HFF-Myc (cell line): ENCODE measurements at places on chromosomes 3 and 15.
A peak's percentile ranks its signal among the peaks of the same experiment; 100 is the strongest.

GRCh38 chr3:99945328-99945995, 127.8 kb downstream of the CMSS1 start:
- DNase-seq, result no peak

DNA sequence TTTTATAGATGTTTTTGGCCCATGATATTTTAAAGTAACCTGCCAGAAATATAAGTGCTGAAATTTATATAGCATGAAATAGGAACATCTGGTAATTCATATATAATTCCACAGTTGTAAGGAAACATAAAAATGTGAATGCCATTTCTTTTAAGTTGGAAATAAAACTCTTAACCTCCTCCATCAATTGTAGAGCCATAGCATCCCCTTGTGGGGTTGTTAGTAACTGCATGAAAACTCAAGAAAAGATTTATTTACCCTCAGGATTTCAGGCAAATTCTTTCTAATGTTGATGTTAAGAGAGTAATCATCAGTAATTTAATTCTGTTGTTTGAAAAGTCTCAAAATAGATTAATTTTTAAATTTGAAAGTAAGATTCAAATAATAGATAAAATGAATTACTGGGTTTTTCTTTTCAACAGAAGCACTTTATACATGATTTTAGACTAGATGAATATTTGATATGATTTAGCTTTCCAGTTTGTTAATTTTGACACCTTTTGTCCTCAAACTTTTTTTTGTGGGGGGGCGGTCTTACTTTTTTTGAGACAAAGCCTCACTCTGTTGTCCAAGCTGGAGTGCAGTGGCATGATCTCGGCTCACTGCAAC, 74.7 kb downstream of the RASA2 start:
- DNase-seq, result peak; percentile 44

DNA sequence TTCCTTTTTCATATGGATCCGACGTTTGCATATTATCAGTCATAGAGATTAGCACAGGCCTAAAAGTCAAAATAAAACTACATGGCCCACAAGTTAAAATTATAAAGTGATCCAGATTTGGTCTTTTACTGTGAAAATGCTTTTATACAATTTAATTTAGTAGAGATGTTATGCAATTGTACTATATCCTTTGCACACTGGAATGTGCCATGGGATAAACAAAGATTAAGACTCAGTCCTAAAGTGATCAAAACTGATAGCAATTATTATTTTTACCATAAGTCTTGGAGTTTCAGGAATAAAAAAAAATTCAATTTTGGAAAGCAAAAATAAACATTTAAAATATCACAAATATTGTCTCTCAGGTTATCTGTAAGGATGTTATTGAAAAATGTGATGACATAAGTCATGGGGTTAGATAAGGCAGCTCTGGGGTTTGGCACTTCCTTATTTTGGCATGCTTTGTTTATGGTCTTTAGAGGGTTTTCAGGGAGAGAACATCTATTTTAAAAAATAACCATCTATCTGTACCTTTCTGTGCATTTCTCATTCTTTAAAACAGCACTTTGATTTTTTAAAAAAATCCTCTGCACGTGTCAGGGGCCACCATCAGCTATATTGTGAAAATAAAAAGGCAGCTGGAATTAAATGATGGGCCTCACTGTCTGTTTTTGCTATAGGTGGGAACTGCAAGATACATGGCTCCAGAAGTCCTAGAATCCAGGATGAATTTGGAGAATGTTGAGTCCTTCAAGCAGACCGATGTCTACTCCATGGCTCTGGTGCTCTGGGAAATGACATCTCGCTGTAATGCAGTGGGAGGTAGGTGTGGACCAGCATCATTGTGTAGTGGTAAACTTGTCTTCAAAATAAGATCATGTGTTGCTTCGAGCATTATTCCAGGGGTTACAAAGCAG, 67.3 kb downstream of the TGFBR2 start:
- no peak for DNase-seq

DNA sequence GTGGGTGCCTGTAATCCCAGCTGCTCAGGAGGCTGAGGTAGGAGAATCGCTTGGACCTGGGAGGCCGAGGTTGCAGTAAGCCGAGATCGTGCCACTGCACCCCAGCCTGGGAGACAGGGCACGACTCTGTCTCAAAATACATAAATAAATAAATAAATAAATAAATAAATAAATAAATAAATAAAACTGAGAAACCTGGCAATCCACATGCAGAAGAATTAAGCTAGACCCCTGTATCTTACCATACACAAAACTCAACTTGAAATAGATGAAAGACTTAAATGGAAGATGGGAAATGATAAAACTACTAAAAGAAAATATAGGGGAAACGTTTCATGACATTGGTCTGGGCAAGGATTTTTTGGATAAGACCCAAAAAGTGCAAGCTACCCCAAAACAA, 58.0 kb downstream of the ATP13A4 start:
- DNase-seq, result no peak

GRCh38 chr3:78497767-78498166, 1270.0 kb downstream of the ROBO1 start:
- DNase-seq, result no peak

GRCh38 chr3:14540821-14541385, 761 bp upstream of the GRIP2 start:
- DNase-seq, result no peak

GRCh38 chr3:134718726-134719125, 67.9 kb upstream of the KY start:
- no peak for DNase-seq

GRCh38 chr15:101167753-101168462, 83.9 kb downstream of the CHSY1 start:
- peak; percentile 77 for DNase-seq

DNA sequence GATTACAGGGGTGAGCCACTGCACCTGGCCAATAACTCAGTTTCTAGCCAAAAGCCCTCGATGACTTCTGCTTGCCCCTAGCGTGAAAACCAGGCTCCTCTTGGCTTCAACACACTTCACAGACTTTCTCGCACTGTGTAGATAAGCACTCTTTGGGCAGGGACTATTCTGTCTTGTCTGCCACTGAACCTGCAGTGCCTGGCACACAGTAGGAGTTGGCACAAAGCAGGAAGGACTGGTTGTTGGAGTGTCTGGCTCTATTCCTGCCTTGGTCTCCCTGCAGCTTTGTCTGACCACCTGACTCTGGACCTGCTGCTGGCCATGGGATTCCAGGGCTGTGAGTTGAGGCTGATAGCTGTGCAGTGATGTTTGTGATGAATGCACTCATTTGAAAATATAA, 46.4 kb upstream of the RGMA start:
- no peak for DNase-seq
